ENCODE measurements at places on chromosomes 6 and 20. TPM values are rescaled to one million over a fixed set of nuclear protein-coding genes. Genes with fewer than 3 reads are reported as not detected.

DNA sequence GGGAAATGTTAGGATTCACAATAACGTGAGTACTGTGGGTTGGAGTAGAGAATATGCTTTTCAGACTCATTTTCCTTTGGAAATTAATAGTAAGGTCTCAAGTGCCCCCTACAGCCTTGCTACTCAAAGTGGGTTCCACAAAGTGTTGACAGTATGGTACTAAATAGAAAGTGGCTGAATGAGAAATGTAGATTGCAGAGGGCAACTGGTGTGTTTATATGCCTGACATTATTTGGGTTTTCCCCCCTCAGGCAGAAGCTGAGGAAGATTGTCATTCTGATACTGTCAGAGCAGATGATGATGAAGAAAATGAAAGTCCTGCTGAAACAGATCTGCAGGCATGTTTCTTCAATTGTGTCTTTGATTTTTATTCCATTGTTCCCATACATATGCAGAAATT lies 5.6 kb downstream of the FBXO9 start:
- H3K36me3 ChIP-seq: peaks cover 24% of the 10 kb centered on the region
- no peak overlapping the region for H3K27ac ChIP-seq
- peaks cover 17% of the 10 kb centered on the region for H3K4me1 ChIP-seq
- no peaks in the 10 kb centered on the region for H3K27me3 ChIP-seq
- DNase-seq: no peak
- H3K4me3 ChIP-seq: no peak overlapping the region

The MDFI gene
- 96.4 TPM for total RNA-seq

DNA sequence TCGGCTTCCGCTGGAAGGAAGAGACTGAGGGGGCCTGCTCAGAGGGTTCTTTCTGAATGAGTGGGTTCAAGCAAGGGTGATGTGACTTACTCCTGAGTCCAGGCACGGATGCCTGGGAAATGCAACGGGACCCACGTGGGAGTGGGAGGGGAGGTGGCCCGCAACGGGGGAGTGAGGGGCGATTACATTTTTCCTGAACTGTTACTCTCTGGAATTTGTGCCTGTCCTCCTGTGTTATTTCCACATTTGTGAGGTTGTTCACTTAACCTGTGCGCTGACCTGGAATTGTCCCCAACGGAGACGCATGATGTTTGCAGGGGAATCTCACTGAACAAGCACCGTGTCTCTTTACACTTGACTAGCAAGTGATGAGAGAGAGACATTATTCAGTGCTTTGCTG lies 209.4 kb downstream of the CDH4 start:
- no peak overlapping the region for H3K4me3 ChIP-seq
- no peak for DNase-seq
- no peak overlapping the region for H3K27ac ChIP-seq
- no peaks in the 10 kb centered on the region for H3K36me3 ChIP-seq
- no peaks in the 10 kb centered on the region for H3K4me1 ChIP-seq

The CRYBG1 gene
- total RNA-seq: 19.9 TPM

GRCh38 chr6:107959392-107959791 lies 1.4 kb upstream of the SEC63 start:
- H3K27me3 ChIP-seq: no peaks in the 10 kb centered on the region
- peaks cover 23% of the 10 kb centered on the region for H3K4me1 ChIP-seq
- H3K27ac ChIP-seq: no peak overlapping the region
- DNase-seq: no peak
- no peak overlapping the region for H3K4me3 ChIP-seq
- H3K36me3 ChIP-seq: no peaks in the 10 kb centered on the region

DNA sequence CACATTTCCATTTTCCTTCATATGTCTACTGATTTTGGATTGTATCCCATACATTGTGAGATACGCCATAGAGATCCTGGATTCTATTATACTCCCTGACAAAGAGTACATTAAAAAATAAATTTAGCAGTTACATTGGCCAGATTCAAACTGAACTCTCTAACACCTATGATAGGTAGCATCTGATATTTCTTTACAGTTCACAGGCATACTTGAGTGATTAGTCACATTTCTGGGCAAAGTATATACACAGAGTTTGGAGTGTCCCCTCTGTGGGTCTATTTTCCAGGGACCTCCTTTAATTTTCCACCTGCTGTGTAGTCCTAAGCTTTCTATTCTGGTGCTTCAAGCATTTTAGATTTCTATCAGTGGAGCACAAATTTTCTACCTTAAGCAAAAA lies 96.4 kb downstream of the TBC1D32 start:
- no peak overlapping the region for H3K4me3 ChIP-seq
- no peak overlapping the region for H3K27ac ChIP-seq
- peaks cover 5% of the 10 kb centered on the region for H3K4me1 ChIP-seq
- H3K36me3 ChIP-seq: no peaks in the 10 kb centered on the region

The TNF gene
- total RNA-seq: not detected

- H3K36me3 ChIP-seq: peaks cover 12% of the 10 kb centered on the region
- H3K27me3 ChIP-seq: no peaks in the 10 kb centered on the region
- DNase-seq: no peak
- H3K27ac ChIP-seq: no peak overlapping the region
- no peak overlapping the region for H3K4me3 ChIP-seq
- 0 out of 2 replicates have a peak, but pooled peaks cover under 1% of the 10 kb centered on the region for H3K4me1 ChIP-seq
Measured at GRCh38 chr20:25205277-25206062, 10.0 kb downstream of the ENTPD6 start.

DNA sequence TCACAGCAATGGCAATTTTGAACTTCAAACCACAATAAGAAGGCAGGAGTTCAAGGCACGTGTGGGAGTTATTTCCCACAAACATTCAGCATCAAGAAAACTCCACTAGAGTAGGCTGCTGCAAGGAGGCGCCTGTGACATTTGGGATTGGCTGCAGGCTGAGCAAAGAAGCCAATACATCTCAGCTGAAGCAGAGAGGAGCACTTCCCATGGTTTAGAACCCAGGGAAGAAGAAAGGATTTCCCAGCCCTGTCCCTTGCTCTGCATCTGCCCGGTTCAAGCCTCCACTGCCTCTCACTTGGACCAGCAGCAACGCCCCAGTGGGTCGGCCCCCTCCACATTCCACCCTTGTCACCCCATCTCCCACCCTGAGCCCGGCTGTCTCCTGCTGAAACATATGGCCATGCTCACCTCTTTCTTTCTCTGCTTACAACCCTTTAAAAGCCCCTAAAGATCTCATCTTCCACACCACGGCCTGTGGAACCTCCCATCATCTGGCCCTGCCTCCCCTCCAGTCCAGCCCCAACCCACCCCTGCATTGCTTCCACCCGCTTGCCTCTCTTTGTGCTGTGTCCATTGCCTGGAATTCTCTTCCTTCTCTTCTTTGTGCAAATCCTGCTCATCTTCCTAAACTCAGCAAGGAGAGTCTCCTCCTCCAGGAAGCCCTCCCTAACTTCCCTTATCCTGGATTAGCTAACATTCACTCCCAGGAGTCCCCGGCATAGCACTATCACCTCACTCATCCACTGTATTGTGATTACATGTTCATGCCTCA lies 128.3 kb downstream of the ANKRD60 start:
- H3K36me3 ChIP-seq: no peaks in the 10 kb centered on the region
- no peaks in the 10 kb centered on the region for H3K27me3 ChIP-seq
- peaks cover 12% of the 10 kb centered on the region for H3K4me1 ChIP-seq
- H3K4me3 ChIP-seq: no peak overlapping the region
- DNase-seq: no peak
- H3K27ac ChIP-seq: no peak overlapping the region

DNA sequence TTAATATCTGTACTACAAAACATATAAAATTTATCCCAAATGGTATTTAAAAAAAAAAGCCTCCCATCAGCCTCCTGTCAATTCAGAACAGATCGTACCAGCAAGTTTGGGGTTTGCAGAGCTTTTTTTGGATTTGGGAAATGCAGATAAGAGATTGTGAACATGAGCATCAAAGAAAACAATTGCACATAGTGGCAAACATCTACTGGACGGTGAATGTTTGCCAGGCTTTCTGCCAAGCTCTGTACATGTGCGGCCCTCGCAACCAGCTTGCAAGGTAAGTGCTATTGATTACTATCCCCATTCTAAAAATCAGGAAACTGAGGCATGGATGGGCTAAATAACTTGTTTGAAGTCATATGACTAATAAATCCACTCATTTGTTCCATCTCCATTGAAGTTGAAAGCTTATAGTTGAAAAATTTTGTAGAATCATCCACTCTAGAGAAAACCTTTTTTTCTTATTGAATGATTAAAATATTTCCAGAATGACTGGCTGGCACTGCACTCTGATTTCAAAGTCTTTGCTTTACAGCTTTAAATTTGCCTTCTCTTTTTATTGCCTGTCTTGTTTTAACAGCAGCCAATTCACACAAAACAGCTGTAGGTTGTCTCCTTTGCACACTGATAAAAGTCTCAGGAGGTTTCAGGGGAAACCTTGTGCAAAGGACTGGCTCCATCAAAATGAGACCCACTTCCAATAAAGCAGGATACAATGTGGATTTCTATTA lies 37.4 kb upstream of the SIRT5 start:
- no peak overlapping the region for H3K4me3 ChIP-seq
- DNase-seq: no peak
- H3K27me3 ChIP-seq: no peaks in the 10 kb centered on the region

All from PC-3 (cell line).